ENCODE measurements at places on chromosomes 4 and X. TPM values are rescaled to one million over a fixed set of nuclear protein-coding genes. Genes with fewer than 3 reads are reported as not detected.

- H3K36me3 ChIP-seq: no peaks in the 10 kb centered on the region
- no peak overlapping the region for H3K27ac ChIP-seq
- no peak overlapping the region for H3K4me3 ChIP-seq
- H3K27me3 ChIP-seq: no peaks in the 10 kb centered on the region
- peak; percentile 12 for DNase-seq
These were observed 18.0 kb downstream of the HDAC8 start for GRCh38 chrX:72554448-72555140.

DNA sequence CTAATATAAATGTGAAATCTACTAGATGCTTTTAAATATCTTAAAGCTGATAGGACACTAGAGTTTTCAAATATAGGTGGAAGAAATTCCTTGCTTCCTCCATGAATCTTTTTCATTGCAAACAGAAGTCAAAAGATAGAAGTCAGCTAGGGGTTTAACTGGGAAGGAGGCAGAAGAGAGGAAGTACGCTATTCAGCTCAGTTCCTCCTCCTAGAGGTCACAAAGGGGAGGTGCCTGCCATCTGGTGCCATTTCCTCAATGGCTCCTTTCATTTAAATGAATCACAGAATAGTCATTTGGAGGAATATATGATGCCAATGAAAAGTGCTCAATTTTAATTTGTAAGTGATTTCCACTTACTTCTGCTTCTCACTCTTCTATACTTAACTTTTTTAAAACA, 8.5 kb downstream of the COL25A1 start:
- H3K27me3 ChIP-seq: no peaks in the 10 kb centered on the region
- no peak overlapping the region for H3K27ac ChIP-seq
- no peaks in the 10 kb centered on the region for H3K36me3 ChIP-seq
- H3K4me1 ChIP-seq: no peaks in the 10 kb centered on the region

GRCh38 chr4:38759113-38759789, 23.5 kb downstream of the TLR10 start:
- peak; percentile 55 for DNase-seq
- H3K4me3 ChIP-seq: no peak overlapping the region
- H3K36me3 ChIP-seq: no peaks in the 10 kb centered on the region
- H3K4me1 ChIP-seq: no peaks in the 10 kb centered on the region
- no peaks in the 10 kb centered on the region for H3K27me3 ChIP-seq
- H3K27ac ChIP-seq: no peak overlapping the region

- DNase-seq: no peak
- H3K27ac ChIP-seq: no peak overlapping the region
- H3K36me3 ChIP-seq: no peaks in the 10 kb centered on the region
- H3K27me3 ChIP-seq: no peaks in the 10 kb centered on the region
These were observed 6.1 kb downstream of the ARSJ start for GRCh38 chr4:113973345-113973744.

DNA sequence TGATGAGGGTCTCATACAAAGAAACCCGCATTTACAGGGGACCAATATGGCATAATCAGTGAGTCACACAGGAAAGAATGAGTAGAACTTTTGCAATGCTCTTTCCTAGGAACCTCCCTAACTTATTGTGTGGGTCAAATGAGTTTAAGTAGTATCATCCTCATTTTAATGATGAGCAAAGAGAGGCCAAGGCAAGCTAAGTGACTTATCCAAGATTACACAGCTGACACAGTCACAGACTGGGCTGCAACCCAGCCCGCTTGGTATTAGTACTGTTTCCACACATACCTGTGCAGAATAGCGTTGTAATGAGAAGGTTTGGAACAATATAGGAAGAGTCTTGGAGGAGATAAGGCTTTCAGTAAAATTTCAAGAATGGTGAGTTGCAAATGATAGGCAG, 91.0 kb upstream of the PPP1R2C start:
- no peak overlapping the region for H3K27ac ChIP-seq
- no peak for DNase-seq
- H3K4me3 ChIP-seq: no peak overlapping the region

GRCh38 chrX:75181721-75182120, 25.6 kb upstream of the ABCB7 start:
- DNase-seq: no peak
- no peaks in the 10 kb centered on the region for H3K36me3 ChIP-seq
- no peak overlapping the region for H3K27ac ChIP-seq
- no peak overlapping the region for H3K4me3 ChIP-seq
- no peaks in the 10 kb centered on the region for H3K4me1 ChIP-seq

- H3K4me3 ChIP-seq: no peak overlapping the region
- H3K4me1 ChIP-seq: no peaks in the 10 kb centered on the region
- DNase-seq: peak; percentile 33
- no peaks in the 10 kb centered on the region for H3K36me3 ChIP-seq
- no peak overlapping the region for H3K27ac ChIP-seq
- no peaks in the 10 kb centered on the region for H3K27me3 ChIP-seq
These were observed 2.4 kb upstream of the MBNL3 start for GRCh38 chrX:132491191-132491590.

Gene VEGFD
- total RNA-seq: 42.3 TPM

Gene CACNA1F
- total RNA-seq: 6.3 TPM

Gene SGMS2
- 87.4 TPM for total RNA-seq

Measured in upper lobe of left lung (tissue), 6 donors.